Stimulated activated CD4-positive, alpha-beta T cell treated with anti-CD3 and anti-CD28 coated beads, Interleukin-2, amount 100 ng/mL, for 4 hours (primary cell): ENCODE measurements at places on chromosomes 6 and 20.
A peak's percentile ranks its signal among the peaks of the same experiment; 100 is the strongest.

GRCh38 chr6:29236634-29237033 is 64.9 kb upstream of the OR14J1 start:
- no peak for DNase-seq

DNA sequence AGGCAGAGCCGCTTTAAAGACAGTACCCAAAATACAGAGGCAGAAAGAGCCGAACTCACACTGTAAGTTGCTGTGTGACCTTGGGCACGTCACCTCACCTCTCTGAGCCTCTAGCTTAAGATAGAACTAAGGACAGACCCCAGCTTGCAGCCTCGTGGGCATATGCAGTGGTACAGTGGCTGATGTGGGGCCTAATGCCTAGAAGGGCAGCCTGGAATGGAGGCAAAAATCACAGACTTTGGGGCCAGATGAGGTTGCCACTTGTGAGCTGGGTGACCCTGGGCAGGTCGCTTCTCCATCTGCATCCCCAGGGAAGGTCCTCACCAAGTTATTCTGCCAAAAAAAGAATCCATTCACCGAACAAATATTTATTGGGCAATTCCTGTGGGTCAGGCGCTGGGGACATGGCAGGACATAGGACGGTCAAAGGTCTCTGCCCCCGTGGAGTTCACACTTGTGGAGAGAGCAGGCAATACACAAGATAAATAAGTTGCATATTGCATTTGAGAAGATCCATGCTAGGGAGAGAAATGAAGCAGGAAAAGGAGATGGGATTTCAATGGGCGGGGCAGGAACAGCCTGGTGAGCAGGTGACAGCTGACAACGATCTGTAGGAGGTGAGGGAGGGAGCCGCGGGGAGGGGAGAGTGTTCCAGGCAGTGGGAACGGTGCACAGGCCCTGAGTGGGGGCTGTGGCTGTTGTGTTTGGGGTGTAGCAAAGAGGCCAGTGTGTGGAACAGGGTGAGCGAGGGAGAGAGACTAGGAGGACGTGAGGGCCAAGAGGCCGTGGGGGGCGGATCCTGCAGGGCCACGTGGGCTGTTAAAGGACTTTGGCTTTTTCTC is 115.2 kb downstream of the CEBPB start:
- DNase-seq: no peak

DNA sequence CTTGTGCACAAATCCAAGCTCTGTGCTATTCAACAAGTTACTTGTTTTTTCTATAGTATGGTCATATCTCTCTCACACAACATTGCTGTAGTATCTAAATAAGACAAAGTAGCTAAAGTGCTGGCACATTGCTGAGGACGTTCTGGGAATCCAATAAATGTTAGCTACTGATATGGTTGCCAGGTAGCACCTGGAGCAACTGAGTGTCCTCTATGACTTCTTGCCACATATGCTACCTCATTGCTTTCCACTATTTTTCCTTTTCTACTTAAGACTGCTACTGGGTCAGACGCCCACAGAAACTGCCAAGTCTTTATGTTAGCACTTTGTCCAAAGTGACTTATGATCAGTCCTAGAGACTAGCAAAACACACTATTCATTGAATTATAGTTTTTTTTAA is 85.3 kb downstream of the SYCP2 start:
- no peak for DNase-seq

DNA sequence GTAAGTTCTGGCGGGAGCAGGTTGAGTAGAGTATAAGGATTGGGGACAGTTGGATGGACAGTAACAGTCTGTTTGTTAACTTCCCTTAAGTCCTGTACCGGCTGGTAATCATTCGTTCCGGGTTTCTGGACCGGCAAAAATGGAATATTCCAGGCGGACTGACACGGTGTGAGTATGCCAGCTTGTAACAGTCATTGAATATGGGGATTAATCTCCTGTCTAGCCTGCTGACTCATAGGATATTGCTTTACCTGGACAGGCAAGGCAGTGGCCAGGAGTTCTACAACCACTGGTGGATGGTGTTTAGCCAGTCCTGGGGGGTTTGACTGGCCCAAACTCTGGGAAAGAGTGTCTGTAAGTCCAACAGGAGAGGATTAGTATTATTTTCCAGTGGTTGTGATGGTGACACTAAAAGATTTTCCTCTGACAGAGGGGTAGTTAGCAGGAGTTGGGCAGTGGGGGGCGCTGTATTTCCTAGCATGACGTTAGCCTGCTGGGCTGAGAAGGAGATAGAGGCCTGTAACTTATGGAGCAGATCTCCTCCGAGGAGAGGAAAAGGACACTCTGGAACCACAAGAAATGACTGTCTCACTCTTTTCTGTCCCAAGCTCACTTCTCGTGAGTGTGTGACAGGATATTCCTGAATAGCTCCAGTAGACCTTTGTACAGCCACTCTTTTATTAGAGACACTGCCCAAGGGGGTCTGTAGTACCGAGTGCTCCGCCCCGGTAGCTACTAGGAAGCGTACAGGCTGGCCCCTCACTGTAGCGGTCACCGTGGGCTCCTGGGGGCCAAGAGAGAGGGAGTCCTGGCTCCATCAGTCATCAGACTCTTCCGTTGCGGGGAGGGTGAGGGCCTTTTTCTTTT is 152.2 kb downstream of the TRIM27 start:
- no peak for DNase-seq

DNA sequence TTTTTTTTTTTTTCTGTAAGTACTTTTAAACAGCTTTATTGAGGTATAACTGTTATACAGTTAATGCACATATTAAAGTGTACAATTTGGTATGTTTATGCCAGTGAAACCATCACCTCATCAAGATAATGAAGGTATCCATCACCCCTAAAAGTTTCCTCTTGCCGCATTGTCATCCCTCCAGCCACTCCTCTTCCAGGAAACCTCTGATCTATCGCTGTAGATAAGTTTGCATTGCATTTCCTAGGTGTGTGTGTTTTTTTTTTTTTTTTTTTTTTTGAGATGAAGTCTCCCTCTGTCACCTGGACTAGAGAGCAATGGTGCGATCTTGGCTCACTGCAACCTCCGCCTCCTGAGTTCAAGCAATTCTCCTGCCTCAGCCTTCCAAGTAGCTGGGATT is 3.1 kb downstream of the SLX4IP start:
- DNase-seq: no peak

DNA sequence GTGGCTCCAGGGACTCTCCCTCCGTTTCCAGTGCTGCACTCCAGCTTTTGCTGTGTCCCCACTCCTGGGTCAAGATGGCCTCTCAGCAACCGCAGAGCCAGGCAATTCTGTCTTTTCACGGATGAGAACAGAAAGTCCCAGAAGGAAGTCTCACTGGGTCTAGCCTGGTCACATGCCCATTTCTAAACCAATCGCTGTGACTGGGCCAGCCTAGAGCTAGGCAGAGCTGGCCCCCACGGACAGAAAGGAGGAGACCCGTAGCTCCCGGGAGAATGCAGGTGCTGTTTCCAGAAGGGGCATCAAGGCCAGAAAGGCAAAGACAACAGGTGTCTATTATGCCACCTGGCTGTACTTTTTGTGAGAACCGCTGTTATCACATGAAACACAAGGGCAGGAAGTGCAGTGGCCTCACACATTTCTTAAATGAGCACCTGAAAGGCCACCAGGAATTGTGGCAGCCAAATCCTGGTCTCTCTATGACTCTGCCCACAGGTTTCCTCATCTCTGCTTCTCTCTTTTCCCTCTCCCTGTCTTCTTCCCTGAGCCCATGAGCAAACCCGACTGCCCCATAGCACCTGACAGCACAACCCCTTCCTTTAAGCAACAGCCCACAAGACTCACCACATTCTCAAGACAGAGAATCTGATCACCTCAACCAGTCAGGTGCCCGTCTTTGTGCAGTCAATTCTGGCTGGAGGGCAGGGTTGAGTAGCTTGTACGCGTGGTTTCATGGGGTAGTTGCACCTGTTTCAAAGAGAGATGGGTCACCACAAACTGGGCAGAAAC is 37.1 kb upstream of the B4GALT5 start:
- DNase-seq: no peak

- DNase-seq: peak; percentile 70
These were observed 56.2 kb upstream of the RIPOR2 start for GRCh38 chr6:24991810-24992467.

- no peak for DNase-seq
These were observed 98.1 kb downstream of the FARS2 start for GRCh38 chr6:5359417-5359816.

DNA sequence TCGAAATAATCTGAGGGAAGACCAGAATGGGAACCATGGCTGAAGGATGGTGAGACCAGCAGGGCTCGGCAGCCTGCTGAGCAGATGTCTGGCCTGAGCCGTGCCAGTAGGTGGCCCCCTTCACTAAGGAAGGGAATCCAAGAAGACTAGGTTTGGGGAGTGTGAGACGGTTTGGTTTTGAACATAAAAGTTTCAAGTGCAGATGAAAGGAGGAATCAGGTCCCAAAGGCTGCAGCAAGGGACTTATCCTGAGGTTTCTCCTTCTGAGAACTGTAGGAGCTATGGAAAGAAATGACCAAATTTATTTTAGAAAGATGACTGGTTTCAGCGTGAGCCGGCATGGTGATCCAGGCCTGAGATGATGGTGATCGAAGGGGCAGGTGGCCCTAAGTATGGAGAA is 4.6 kb upstream of the OSER1 start:
- DNase-seq: peak; percentile 63

DNA sequence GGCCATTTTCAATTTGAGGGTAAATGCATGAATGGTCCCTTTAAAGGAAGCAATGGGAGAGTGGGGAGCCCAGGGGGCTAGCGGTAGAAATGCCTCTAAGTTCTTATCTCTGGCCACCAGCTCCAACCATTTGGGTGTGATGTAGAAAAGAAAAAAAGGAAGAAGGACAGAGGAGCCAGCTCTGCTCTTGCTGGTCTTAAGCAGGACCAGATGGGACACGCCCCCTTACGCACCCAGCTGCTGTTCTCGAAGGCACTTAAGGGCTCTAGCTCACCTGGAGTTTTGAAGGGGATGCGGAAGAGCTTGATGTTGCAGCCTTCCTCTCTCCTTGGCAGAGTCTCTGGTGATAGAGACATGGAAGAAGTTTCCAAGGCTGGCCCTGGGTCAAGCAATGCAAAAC is 59.5 kb upstream of the RNF144B start:
- no peak for DNase-seq

DNA sequence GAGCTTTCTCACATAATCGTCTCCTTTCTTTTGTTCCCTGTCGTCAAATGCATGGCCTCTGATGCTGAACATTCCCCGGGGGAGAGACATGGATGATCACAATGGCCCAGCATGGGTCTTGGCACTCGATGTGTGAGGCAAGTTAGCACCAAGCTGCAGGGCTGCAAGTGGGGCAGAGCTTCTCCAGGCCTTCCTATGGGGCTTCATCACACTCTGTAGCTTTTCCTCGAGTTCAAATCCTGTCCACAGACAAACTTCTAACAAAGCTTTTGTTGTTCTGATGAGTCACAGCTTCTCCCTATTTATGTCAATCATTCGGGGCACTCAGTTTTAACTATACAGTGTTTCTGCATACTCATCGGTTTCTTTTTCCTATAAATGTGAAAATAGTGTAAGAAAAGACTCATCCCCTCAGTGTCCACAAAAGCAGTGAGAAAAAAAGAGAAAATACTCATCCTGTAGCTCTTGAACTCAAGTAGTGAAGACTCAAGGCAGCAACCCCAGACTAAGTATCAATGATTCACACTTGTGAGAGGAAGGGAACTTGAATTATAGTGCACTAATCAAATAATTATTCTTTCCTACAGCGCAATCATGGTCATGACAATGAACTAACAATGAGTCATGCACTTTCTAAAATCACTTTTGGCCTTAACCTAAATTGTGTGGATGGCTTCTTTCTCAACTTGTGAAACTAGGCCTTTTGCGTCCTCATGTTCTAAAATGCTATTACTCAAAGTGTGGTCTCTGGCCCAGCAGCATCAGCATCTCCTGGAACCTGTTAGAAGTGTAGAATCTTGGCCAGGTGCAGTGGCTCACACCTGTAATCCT is 68.4 kb upstream of the NOX3 start:
- DNase-seq: no peak

DNA sequence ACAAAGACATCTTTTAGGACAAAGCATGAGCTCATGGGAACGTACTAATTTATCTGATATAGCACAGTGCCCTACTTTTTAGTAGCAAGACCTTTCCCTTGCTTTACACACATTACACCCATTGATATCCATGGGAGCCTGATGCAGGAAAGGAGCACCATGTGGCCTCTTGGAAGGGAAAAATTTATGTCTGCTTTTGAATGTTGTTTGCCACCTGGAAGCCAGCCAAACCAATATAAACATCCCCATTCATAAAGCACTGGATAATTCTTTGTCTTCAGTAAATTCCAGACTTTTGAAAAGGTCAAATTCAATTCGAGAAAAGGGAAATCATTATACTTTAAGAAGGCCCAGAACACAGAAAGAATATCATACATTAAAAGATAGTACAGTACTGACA is 152.3 kb upstream of the BEND6 start:
- DNase-seq: no peak

GRCh38 chr6:816510-817084 is 123.7 kb upstream of the EXOC2 start:
- DNase-seq: peak; percentile 4
